NCI-H774 (cell line): ENCODE measurements at places on chromosomes 13 and 19.

- no peak for DNase-seq
Observed at GRCh38 chr13:81377921-81378320, 1037.0 kb upstream of the SPRY2 start.

GRCh38 chr19:36686365-36687213, 823 bp upstream of the ZNF567 start:
- DNase-seq, result no peak

- DNase-seq, result no peak
Observed at GRCh38 chr19:12015753-12016116, 19.7 kb downstream of the ZNF433 start.

- DNase-seq, result no peak
Observed at GRCh38 chr13:43776501-43777079, 10.2 kb downstream of the ENOX1 start.

GRCh38 chr13:98889419-98890085, 88.3 kb downstream of the DOCK9 start:
- no peak for DNase-seq

GRCh38 chr13:112643759-112644459, 45.9 kb upstream of the ATP11A start:
- peak; percentile 78 for DNase-seq

GRCh38 chr13:114145256-114145655, 12.8 kb upstream of the RASA3 start:
- DNase-seq, result no peak

- DNase-seq, result no peak
Observed at GRCh38 chr19:32863841-32864240, 5.7 kb downstream of the SLC7A9 start.

GRCh38 chr13:39347926-39348901, 254.8 kb downstream of the LHFPL6 start:
- DNase-seq, result no peak

- DNase-seq, result no peak
Observed at GRCh38 chr19:10832939-10833296, 3.1 kb downstream of the TMED1 start.

- no peak for DNase-seq
Observed at GRCh38 chr19:5038631-5039271, 69.8 kb downstream of the KDM4B start.

- DNase-seq, result peak; percentile 29
Observed at GRCh38 chr19:35644987-35645679, 3.0 kb upstream of the COX6B1 start.

DNA sequence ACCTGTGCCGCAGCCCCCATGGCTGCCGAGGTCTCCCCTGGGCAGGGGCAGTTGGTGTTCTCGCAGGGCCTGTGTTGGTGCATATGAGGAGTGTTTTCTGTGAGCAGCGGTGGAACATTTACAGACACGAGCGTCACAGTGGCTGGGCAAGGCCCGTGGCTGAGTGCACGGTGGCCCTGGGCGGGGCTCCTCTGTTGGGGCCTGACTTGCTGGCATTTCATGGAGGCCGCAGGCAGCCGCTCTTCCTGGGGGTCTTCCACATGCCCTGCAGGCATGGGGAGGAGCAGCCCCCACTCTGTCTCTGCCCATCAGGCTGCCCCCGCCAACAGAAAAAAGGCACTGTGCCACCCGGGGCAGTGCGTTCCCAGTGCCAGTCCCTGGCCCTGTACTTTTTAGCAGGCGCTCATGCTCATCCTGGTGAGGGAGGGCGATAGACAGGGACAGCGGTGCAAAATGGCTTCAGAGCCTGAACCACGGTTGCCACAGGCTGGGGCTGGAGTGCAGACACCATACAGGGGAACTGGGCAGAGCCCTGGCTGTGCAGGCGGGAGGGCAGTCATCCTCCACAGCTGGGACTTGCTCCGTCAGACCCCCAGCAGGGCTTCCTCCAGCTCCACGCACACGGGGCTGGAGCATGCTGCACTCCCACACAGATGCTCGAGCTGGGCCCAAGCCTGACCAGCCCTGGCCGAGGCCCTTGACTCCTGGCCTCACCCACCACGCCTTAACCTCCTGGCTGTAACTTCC, 23.5 kb downstream of the TFDP1 start:
- no peak for DNase-seq
